ENCODE measurements at places on chromosomes 1 and 21. TPM values are rescaled to one million over a fixed set of nuclear protein-coding genes. Genes with fewer than 3 reads are reported as not detected.

Gene ARHGAP30
- 139 TPM for total RNA-seq

Gene WNT9A
- total RNA-seq, result not detected

GRCh38 chr1:226233293-226233692 lies 9.8 kb downstream of the MIXL1 start:
- no peak for DNase-seq

- DNase-seq, result no peak
Measured at GRCh38 chr1:109114342-109114674, 393 bp downstream of the ELAPOR1 start.

All from activated CD4-positive, alpha-beta T cell treated with anti-CD3 and anti-CD28 coated beads, Interleukin-2, amount 10 ng/mL, durations not matched to agents 24 days and 14 days (primary cell).